ENCODE measurements at places on chromosomes 7 and 10. TPM values are rescaled to one million over a fixed set of nuclear protein-coding genes. Genes with fewer than 3 reads are reported as not detected.

- no peak for DNase-seq
Measured at GRCh38 chr10:3655528-3655927, 129.5 kb downstream of the KLF6 start.

CYP3A7 gene
- not detected for total RNA-seq

DNA sequence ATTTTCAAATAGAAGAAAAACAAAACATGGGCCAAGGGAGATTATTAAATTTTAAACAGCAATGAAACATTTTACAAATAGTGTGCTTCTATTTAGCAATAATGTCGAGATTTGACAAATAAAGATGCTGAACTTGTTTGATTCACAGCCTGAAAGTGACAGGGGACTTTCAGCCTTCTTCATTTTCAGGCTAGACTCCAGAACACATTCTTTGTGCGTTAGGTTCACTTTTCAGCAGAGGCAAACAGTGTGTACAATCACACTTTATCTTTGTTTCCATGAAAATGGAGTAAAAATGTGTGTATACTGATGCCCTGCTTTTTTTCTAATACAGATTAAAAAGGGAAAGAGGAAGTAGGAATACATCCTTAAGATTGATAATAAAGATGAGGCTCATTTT, 35.6 kb downstream of the FAM171A1 start:
- no peak for DNase-seq

PWWP2B gene
- 5.6 TPM for total RNA-seq

VAX1 gene
- total RNA-seq = 1.2 TPM

- DNase-seq = peak; percentile 3
Measured at GRCh38 chr10:95196046-95196445, 2.0 kb downstream of the ACSM6 start.

DNA sequence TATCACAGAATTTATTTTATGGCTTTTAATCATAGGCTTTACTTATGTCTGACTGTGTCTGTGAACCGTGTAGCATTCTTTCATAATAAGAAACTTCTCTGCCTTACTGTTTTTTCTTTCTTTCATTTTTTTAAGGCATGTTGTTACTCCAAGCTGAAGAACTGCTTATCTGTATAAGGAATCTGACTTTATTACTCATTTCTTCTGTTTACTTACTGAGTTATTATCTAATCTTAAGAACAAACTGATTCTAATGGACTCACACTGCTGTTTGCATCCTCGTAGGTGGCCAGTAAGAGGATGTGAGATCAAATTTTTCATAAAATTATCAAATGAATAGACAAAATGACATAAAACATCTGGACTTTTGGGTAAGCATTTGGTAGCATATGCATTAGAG, 54.7 kb upstream of the DNAJC1 start:
- no peak for DNase-seq

GRCh38 chr7:38660427-38661099, 29.4 kb upstream of the AMPH start:
- DNase-seq = no peak

All from occipital lobe (tissue), 3 donors.